ENCODE measurements at places on chromosomes 4 and X. TPM values are rescaled to one million over a fixed set of nuclear protein-coding genes. Genes with fewer than 3 reads are reported as not detected.

Gene MAGEA8
- total RNA-seq: not detected

Gene CFAP47
- total RNA-seq: 2.9 TPM

GRCh38 chr4:3284734-3285557 is 7.9 kb upstream of the RGS12 start:
- no peaks in the 10 kb centered on the region for H3K27me3 ChIP-seq
- H3K36me3 ChIP-seq: no peaks in the 10 kb centered on the region
- no peak overlapping the region for H3K4me3 ChIP-seq
- no peak for DNase-seq

DNA sequence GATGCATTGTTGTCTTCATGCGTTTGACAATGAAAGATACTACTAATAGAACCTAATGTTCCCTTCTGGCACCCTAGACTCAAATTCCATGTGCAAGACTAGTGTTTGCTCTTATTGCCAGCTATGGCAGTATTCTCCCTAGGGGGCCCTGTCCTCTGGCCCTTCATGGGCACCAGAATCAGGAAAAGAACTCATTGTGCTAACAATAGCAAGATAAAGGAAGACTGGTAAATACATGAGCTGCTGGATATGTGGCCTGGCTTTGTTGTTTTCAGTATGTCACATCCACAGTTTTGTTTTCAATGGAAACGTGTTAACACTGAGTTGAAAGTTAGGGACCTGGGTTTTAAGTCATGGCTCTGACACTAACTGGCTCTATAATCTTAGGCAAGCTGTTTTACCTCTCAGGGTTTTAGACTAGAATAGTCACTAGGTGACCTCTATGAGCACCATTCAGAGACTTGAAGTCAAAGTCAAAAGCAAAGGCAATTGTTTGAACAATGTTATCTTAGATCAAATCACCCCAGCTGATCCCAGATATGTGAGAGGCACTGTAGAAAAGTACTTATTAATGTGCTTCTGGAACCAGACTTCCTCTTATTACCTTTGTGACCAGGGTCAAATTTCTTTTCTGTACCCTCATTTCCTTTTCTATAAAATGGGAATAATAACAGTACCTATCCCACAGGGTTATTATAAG is 253.7 kb upstream of the DIAPH2 start:
- no peaks in the 10 kb centered on the region for H3K27me3 ChIP-seq
- no peak overlapping the region for H3K27ac ChIP-seq
- H3K4me1 ChIP-seq: no peaks in the 10 kb centered on the region
- no peak overlapping the region for H3K4me3 ChIP-seq
- DNase-seq: no peak

- no peak overlapping the region for H3K27ac ChIP-seq
- H3K27me3 ChIP-seq: no peaks in the 10 kb centered on the region
- H3K4me1 ChIP-seq: no peaks in the 10 kb centered on the region
- no peak overlapping the region for H3K4me3 ChIP-seq
- DNase-seq: no peak
- H3K36me3 ChIP-seq: no peaks in the 10 kb centered on the region
Observed at GRCh38 chrX:30275498-30275897, 28.6 kb downstream of the MAGEB1 start.

DNA sequence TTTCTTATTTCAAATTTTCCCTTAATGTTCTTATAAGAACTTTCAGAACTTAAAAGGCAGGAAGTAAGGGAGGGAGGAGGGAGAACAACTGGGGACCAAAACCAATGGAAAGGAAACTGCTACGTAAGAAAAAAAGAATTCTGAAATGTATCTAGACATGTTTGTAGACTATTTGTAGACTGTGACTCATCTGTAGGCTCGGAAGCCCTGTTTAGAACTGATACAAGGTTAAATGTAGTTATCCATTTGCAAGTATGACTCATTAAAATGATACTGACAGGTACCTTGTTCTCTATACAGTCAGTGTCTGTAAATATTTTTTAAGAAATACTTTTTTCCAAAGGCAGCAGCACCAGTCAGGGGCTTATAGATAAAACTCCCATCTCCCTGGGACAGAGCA is 202.0 kb downstream of the DHX15 start:
- H3K27ac ChIP-seq: no peak overlapping the region
- no peak for DNase-seq
- H3K4me3 ChIP-seq: no peak overlapping the region
- no peaks in the 10 kb centered on the region for H3K36me3 ChIP-seq

DNA sequence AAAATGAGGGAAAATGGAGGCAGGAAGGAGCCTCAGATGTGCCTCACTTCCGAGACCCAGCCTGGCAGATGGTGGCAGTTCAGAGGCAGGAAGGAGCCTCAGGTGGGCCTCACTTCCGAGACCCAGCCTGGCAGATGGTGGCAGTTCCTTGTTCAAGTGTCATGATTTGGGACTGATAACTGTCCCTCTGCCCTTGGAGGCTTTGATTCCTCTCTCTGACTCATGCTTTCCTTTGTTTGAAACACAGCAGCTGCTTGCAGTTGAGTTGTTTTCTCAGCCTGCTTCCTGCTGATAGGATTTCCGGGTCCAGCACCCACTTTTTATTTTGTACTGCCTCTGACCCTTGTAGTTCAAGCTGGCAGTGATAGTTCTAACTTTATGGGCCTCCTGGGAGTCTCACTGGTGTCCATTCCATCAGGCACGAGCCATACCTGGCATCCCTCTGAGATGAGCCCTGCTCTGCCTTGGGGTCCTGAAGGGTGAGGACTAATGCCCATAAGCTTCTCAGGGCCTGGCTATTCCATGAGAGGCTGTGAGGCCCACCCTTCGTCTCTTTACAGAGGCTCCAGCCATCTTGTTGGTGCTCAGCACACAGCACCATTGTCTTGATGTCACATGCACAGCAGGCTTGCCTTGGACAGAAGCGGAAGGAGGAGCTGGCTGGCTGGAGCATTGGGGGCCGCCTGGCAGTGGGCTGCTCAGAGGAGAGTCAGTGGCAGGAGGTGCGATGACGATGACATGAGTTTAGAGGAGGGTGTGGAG is 13.0 kb downstream of the RGS12 start:
- no peak overlapping the region for H3K4me3 ChIP-seq
- no peaks in the 10 kb centered on the region for H3K36me3 ChIP-seq
- no peak for DNase-seq

Gene MCF2
- 0.56 TPM for total RNA-seq

GRCh38 chr4:16255730-16256129 is 29.5 kb upstream of the TAPT1 start:
- H3K36me3 ChIP-seq: no peaks in the 10 kb centered on the region
- no peak overlapping the region for H3K27ac ChIP-seq
- DNase-seq: no peak
- no peaks in the 10 kb centered on the region for H3K27me3 ChIP-seq

DNA sequence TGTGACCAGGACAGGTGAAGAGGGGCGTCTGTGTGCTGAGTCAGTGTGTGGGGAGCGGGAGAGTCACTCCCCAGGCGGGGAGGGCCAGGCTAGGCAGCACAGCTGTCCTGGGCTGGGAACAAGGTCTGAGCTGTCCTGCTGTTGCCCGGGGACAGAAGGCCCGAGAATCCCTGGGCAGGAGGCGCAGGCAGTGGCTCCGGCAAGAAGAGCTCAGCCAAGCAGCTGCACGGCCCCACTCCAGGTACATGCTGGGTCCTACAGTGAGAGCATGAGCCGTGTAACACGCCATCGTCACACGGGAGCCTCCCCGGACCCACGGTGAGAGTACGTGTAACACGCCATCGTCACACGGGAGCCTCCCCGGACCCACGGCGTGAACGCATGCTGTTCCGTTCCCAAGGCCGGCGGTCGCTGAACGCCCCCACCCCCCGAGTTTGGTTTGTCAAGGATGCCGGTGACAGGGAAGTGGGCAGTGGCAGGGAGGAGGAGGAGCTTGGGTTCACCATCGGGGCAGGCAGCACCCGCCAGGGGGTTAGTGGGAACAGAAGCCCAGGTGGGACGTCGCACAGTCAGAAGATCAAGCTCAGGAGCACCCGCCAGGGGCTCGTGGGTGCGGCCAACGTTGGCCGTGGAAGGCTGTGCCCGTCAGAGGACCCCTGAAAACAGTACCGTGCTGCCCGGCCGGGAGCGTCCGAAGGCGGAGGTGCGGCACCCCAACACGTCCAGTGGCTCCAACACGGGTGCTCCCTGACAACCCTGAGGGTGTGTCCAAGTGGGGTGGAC is 15.6 kb downstream of the PPP2R3B start:
- peaks cover 17% of the 10 kb centered on the region for H3K4me1 ChIP-seq
- H3K4me3 ChIP-seq: no peak overlapping the region
- no peak for DNase-seq

DNA sequence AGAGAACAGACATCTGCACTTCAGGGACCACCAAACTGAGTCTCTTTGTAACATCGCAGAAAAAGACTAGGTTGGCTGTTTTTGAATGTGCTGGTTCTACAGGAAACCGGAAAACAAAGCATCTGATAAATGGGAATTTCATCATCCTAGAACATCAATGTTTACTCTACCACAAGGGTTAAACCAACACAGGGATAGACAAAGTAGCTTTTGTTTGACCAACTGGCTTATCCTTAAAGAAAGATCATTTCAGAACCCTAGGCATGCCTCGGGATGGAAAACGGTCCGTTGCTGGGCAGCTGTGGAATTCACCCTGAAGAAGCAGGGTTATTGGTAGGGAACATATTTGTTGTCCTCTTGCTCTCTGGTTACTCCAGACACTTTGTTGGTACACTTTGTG is 2355.5 kb upstream of the AGA start:
- H3K4me1 ChIP-seq: no peaks in the 10 kb centered on the region
- H3K4me3 ChIP-seq: no peak overlapping the region
- no peaks in the 10 kb centered on the region for H3K27me3 ChIP-seq

DNA sequence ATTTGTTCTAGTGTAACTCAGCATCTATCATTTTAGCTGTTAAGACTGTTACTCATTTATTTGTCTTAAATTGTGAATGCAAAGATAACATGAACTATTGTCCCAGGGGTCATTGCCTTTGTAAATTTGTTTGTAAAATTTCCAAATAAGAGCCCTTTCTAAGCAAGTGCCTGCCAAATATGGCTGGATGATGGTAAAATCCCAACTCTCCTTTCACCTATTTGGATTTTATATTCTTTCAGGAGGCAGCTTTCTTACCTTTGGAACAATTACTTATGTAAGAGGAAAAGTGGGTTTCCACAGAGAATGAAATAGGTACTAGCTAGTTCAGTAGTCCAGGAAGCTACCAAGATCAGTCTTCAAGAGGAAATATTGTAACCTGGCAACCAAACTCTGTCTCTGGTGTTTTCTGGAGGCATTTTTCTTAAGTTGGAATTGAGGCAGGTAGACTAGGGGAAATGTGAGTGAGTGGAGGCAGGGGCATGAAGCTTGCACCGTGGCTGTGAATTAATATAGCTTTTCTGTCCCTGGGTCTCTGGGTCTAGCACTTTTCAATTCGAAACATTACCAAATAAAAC is 363.0 kb upstream of the ZCCHC13 start:
- peaks cover 3% of the 10 kb centered on the region for H3K4me1 ChIP-seq
- no peak for DNase-seq
- no peak overlapping the region for H3K27ac ChIP-seq
- no peaks in the 10 kb centered on the region for H3K27me3 ChIP-seq

Gene VEGFD
- 2.0 TPM for total RNA-seq

DNA sequence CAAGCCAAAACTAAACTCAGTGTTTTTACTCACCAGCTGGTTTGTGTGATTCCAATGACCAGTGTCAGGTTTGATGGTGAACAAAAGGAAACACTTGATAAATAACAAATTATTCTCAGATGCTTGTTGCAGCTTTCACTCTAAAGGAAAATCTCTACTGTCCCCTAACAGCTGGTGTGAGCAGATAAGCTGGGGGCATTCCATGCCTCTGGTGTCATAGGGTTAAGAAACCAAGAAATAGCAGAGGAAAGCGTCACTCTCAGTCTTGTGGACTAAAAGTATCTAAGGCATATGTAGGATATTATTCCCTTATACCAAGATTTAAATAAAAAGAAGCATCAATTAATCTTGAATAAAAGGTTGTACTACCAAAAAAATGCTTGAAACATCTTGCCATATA is 24.3 kb downstream of the TRPC5 start:
- no peaks in the 10 kb centered on the region for H3K36me3 ChIP-seq
- H3K27ac ChIP-seq: no peak overlapping the region
- no peaks in the 10 kb centered on the region for H3K4me1 ChIP-seq
- H3K27me3 ChIP-seq: no peaks in the 10 kb centered on the region
- no peak overlapping the region for H3K4me3 ChIP-seq

- H3K36me3 ChIP-seq: no peaks in the 10 kb centered on the region
- H3K4me1 ChIP-seq: peaks cover 8% of the 10 kb centered on the region
- DNase-seq: peak; percentile 26
- no peak overlapping the region for H3K4me3 ChIP-seq
Observed at GRCh38 chr4:150962245-150962644, 52.8 kb downstream of the LRBA start.

Gene ZIC3
- not detected for total RNA-seq

Gene PLP1
- 2.2 TPM for total RNA-seq

GRCh38 chrX:148865277-148866210 is 365.1 kb downstream of the AFF2 start:
- DNase-seq: no peak
- no peaks in the 10 kb centered on the region for H3K36me3 ChIP-seq
- no peaks in the 10 kb centered on the region for H3K4me1 ChIP-seq
- H3K27me3 ChIP-seq: no peaks in the 10 kb centered on the region
- H3K4me3 ChIP-seq: no peak overlapping the region
- no peak overlapping the region for H3K27ac ChIP-seq

Gene SLC16A2
- 24.0 TPM for total RNA-seq

GRCh38 chr4:140131675-140132229 is 22.2 kb downstream of the MAML3 start:
- no peak overlapping the region for H3K27ac ChIP-seq
- H3K36me3 ChIP-seq: no peaks in the 10 kb centered on the region
- H3K4me1 ChIP-seq: peaks cover 5% of the 10 kb centered on the region
- no peaks in the 10 kb centered on the region for H3K27me3 ChIP-seq

GRCh38 chr4:159856451-159856850 is 753.6 kb downstream of the RAPGEF2 start:
- no peaks in the 10 kb centered on the region for H3K36me3 ChIP-seq
- no peaks in the 10 kb centered on the region for H3K4me1 ChIP-seq
- H3K4me3 ChIP-seq: no peak overlapping the region
- H3K27ac ChIP-seq: no peak overlapping the region
- no peak for DNase-seq
- H3K27me3 ChIP-seq: no peaks in the 10 kb centered on the region

DNA sequence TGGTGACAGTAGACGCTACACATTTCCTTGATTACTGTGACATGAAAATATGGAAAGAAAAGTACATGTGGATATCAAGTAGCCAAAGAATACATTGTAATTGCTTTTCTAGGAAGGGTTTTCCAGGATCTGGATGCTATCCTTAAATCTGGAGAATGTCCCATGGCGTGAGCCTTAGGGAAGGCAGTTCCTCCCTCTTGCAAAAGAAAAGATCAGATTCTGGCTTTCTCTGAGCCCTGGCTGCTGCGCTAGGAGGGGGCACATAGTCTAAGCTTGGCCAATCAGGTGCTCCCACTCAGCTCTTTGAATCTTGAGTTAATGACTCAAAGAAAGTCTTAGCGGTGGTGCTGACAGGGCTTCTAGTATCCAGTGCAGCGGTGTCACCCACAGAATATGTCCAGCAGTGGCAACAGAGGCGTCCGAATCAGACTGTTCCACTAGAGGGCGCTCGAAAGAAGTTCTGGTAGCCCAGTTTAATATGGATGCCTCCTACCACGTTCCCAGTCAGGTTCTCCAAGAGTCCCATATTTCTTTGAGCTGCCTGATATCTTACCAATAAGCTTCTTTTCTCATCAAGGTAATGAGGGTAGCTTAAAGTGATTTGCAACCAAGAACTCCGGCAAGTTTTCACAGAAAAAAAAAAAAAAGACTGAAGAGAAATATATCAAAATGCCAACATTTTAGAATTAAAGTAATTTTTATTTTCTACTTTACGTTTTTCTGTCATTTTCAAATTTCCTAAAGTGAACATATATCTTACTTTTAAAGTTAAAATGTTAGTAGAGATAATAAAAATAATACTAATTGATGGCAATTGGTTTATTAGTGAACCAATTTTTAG is 213.4 kb upstream of the S100G start:
- no peak overlapping the region for H3K27ac ChIP-seq
- no peaks in the 10 kb centered on the region for H3K27me3 ChIP-seq
- H3K4me3 ChIP-seq: no peak overlapping the region
- peak; percentile 54 for DNase-seq
- H3K36me3 ChIP-seq: no peaks in the 10 kb centered on the region

All from thyroid gland (tissue), 4 donors.